Eye (tissue), 1 donor: ENCODE measurements at places on chromosomes 3 and 15.

- DNase-seq: no peak
Observed at GRCh38 chr3:155853214-155854140, 750 bp downstream of the SLC33A1 start.

DNA sequence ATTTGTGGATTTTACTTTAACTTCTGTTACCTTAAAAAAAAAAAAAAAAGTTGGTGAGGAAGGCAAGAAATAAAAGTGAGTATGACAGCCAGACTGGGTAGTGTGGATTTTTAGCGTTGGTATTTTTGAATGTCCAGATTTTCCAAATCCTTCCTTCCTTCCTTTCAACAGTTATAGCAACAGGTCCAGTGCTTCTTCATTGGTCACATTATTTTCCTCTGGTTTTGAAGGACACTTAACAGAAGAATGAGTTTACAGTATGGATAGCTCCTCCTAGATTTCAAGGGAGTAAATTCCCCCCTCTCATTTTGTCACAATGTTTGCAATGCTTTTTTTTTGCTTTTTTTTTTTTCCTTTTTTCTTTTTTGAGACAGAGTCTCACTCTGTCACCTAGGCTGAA, 6.4 kb downstream of the MAPKBP1 start:
- DNase-seq: no peak

- no peak for DNase-seq
Observed at GRCh38 chr15:91908391-91908790, 54.9 kb downstream of the SLCO3A1 start.

DNA sequence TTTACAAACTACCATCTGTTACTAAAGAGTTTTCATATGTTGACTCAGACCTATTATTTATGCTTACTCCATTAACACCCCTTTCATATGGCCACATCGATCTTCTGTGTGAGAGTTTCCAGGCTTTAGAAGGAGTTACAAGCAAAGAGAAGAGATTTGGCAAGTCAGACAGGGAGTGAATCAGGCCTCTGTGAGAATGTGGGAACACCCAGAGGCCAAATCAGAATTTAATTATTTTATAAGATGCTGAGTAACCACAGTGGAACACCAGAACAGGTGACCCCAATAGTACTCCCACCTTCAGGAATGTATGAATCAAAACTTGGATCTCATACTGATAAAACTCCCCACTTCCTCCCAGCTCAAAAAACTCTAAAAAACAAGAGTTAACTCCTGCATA, 42.0 kb downstream of the IFT57 start:
- no peak for DNase-seq

DNA sequence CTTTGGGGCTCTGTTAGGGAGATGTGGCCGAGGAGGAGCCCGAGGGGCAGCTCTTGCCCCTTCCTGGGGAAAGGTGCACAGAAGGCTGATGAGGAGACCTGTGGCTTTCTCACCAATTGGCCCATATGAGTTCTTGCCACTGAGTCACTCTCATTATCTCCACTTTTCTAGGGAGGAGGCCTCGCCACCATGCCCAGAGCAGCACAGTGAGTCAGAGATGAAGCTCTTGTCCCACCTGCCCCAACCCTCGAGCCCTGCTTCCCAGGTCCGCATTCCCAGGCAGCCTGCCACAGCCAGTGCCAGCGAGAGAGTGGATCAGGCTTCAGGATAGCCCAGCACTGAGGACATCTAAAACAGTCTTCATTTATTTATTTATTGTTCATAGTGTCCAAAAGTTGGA, 53.5 kb downstream of the AMOTL2 start:
- no peak for DNase-seq

GRCh38 chr3:83195243-83195642, 1433.8 kb upstream of the GBE1 start:
- DNase-seq: no peak

GRCh38 chr3:46748170-46748569, 30.5 kb upstream of the PRSS50 start:
- no peak for DNase-seq

DNA sequence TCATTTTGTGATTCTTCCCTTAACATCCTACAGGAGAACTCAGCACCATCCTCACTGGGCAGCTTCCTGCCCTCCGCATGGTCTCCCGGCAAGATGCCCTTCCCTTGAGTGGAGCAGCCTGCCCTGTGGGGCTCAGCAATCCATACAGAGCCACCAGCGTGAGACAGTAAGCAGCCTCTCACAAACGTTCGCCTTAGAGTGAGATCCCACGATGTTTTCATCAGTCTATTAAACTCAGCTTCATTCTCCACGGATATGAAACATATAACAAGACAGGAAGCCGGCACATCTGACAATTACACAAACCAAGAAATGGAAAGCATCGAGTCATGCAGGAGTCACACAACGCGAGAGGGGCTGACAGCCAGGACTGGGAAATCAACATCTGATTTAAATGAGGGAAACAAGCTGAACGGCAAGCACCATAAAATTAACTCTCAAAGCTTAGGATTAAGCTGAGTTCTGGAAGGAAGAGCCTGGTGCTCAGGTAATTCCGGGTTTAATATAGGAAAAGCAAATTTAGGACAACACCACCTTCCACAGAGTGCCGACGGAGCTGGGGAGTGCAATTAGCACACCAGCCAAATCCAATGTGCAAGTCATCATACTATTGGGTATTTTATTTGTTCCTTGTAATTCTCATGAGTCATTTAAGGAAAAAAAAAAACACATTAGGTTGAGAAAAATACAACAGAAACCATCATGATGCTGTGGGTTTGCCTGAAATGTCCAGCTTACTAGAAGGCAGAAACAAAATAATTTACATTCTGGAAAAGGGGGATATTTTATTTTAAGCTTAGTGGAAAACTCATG, 272.0 kb downstream of the OCA2 start:
- DNase-seq: peak; percentile 48
